CD4-positive, alpha-beta T cell treated with Interleukin-17A for 1 hour (primary cell): ENCODE measurements at places on chromosomes 12 and 14.

GRCh38 chr14:99546234-99546879 lies 57.6 kb downstream of the CCDC85C start:
- DNase-seq: no peak

- DNase-seq: no peak
These were observed 11.6 kb upstream of the RAN start for GRCh38 chr12:130860311-130860710.

DNA sequence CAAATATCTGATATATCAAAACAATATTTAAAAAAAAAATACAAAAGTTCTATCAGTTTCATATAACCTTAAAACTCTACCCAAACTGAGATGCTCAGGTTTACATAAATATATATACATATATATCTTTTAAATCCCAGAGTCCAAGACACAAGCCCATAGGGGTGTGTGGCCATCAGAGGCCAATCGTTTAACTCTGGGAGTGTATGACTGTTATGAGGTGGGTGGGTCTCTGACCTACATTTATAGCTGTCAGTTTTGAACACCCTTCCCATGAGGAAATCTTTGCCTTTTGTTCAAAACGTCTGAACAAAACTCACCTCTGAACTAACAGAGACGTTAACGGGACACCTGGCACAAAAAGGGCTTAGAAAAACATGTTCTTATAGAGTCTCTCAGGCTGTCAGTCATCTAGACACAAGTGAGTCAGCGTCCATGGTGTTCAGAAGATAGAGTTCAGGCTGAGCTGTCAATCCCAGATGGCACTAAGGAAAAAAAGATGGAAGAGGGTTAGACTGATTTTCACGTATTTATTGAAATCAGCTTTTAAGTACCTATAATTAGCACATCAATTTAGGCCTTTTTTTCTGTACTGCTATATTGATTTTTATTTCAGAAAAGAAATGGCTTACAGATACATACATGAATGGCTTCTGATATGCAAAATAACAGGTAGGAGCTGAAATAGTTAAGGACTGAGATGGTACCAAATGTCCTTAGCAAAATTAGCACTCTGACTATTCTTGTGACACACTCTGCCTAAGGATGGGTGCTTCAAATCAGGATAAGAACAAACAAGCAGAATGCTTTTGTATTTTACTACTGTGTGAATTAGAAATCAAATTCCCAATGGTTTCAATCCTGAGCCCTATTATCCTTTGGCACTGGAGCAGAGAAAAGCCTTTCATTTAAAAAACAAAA lies 29.2 kb downstream of the HIGD1C start:
- no peak for DNase-seq

- no peak for DNase-seq
These were observed 66.3 kb downstream of the CKB start for GRCh38 chr14:103456167-103456835.

DNA sequence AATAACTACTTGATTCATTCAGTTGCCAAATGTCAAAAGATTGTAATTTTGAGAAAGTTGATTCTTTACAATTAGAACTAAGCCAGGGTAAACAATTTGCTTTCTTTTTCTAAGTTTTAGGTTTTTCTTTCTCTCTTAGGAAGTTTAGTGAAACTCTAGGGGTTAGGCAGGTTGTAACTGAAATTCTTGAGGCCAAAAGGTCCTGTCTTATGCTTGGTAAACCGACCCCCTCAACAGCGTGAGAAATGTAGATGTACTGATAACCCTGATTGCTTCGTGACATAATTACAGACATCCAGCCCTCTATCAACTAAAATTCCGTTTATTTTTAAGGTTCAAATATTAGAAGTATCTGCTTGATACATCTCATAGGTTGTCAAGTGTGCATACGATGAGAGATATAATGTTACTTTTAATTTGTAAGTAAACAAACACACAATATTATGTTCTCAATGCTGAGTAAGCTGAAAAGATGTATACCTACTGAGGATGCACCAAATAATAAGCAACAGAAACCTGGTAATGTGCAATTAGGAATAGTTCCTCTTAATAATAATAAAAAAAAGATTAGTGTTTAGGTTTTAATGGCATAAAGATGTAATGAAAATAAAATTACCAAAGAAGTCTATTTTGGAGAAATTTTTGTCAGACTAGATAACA lies 7.2 kb downstream of the FUT8 start:
- no peak for DNase-seq

DNA sequence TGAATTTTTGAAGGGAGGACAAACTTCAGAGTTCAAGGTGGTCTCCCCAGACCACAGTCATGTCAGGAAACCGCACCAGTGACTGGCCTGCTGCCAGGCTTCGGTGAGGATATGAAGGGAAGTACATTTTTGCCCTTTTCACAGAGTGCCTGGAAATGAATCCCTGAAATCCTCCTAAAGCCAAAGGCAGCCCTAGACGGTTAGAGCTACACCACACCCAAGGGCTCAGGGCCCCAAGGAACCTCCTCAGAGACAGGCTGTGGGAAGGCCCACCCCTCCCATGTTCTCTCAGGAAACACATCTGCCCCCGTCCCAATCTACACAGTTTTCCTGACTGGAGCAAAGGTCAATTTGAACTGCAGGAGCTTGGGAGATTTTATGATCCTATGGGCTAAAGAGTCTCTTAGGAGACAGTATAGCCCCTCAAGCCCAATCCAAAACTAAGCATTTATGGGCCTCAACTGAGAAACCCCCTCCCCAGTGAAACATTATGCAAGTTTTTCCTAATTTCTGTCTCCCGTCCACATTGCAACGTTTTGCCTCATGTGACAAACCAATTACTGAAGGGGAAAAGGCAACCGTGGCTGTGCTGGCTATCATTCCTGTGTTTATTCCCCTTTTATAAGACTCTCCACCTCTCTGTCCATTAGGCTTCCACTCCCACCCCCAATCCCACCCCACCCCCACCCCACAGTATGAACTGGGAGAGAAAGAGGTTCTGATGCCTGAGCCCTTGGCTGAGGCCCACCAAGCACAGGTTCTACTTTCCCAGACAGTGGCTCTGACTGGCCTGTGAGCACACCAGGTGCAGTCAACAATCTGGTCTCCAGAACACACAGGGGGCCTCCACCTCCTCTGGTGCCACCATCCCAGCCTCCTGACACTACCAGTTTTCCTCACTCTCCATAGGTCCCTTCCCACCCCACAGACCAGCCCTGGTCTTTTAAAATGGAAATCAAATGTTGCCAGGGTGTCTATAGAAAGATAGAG lies 9.6 kb upstream of the RNASE1 start:
- no peak for DNase-seq

DNA sequence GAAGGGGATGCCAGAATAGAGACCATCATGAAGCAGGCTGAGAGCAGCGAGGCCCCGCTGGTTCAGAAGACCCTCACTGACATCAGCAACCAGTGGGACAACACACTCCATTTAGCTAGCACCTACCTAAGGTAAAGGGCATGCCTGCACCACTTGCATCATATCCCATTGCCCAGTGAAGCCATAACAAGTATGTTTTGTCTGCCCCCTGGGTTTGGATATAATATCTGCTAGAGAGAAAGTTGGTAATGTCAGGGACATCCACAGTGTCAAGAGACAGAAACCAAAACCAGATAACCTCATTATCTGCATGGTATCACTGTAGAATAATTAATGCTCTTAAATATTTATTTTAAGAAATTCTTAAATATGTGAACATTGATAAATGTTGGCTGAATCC lies 173.8 kb downstream of the SYNE2 start:
- DNase-seq: no peak

DNA sequence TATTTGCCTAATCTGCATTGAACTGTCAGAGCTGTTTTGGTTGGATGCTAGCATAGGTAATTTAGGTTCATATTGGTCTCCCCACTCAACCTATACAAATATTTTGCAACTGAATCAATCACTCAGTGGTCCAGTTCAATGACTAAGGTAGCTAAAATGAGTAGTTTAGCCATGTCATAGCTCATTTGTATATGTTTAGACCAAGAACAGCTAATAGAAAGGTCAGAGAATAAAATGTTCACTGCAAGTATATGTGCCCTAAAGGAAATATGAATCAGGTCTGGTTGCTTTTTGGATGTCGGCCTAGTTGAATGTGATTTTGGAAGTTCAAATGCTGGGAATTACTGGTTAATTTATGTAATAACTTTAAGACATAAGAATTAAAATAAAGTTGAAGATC lies 883.9 kb downstream of the LRFN5 start:
- DNase-seq: no peak

DNA sequence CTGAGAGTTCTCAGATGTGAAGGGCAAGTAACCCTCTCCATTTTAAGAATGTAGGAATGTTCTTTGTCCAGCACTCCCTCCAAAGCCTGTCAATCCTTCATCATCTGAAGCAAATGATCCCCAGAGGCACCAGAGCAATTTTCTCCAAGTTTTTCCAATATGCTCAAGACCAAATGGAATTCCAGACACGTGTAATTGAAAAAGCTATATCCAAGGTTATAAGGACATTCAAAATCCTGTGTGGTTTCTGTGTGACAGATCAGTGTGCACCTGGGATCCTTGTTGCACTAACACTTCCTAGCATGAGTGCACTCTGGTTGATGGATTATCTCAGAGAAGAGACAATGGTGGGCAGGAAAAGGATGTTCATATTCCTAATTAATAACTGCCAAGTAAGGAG lies 65.6 kb upstream of the OVCH1 start:
- no peak for DNase-seq
